ENCODE measurements at places on chromosomes 6 and 20.

GRCh38 chr6:41548098-41548840 is 2.1 kb downstream of the FOXP4 start:
- DNase-seq, result no peak

- no peak for DNase-seq
Measured at GRCh38 chr6:152846825-152847224, 96.2 kb downstream of the VIP start.

GRCh38 chr6:148395583-148396101 is 53.0 kb downstream of the SASH1 start:
- no peak for DNase-seq

- DNase-seq, result no peak
Measured at GRCh38 chr6:85044361-85044760, 280.0 kb upstream of the TBX18 start.

- DNase-seq, result no peak
Measured at GRCh38 chr20:46999801-47000465, 105.3 kb downstream of the EYA2 start.

DNA sequence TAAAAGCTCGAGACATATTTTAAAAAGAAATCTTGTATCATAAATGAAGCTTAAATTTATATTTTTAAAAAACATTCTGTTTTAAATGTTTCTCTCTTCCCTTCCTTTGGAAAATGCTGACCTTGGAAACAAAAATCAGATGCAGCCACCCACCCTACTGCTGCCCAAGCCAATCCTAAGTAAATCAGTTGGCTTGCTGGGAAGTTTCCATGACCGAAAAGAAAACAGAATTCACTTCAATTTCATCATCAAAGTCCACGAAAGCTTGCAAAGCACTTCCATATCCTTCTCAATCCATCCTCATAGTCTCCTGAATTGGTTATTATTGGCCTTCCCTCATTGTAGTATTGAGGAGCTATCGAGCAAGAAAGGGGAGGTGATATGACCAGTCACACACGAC is 80.1 kb downstream of the PLCG1 start:
- no peak for DNase-seq

DNA sequence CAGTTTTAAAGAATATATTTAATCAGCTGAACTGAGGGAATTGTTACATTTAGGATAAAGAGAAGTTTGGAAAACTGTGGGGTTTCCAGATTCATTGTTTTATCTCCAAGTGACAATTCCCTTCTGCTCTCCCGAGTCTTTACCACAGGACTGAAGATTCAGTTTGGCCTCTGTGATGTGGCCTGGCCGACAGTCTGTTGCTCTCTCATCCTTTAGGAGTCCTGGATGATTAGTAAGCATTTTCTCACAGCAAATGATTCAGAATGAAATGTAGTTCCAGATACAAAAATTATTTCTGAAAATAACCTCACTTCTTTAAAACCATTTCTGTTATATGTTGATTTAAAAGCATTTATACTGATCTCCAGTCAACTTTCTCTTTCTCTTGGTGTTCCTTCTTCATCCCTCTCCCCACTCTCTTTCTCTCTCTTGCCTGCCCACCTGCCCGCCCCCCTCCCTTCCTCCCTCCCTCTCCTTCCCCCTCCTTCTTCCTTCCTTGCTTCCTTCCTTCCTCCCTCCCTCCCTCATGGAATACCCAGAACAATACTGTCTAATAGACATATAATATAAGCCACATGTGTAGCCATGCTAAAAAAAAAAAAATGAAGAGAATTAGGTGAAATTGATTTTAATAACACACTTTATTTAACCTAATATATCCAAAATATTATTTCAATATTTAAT is 254.9 kb downstream of the PRL start:
- DNase-seq, result no peak

DNA sequence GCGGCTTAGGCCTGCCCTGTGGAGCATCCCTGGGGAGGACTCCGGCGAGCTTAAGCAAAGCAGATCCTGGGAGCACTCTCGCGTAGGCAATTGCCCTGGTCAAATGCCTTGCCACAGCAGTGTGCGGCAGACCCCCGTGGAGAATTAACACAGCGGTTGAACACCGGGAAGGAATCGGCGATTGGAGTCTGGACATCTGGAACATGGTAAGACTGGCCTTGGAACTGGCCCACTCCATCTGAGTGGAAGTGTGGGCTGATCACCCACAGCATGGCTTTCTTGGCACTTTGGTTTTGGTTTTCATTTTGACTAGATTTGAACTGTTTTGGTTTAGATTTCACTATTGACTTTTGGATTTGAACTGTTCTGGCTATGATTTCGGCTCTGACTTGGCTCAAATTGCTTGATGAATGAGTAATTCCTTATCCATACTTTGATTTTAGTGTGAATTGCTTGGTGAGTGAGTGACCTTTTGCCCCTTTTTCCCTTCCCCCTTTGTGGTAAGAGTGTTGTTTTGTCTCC is 300.7 kb downstream of the RNGTT start:
- DNase-seq, result no peak

DNA sequence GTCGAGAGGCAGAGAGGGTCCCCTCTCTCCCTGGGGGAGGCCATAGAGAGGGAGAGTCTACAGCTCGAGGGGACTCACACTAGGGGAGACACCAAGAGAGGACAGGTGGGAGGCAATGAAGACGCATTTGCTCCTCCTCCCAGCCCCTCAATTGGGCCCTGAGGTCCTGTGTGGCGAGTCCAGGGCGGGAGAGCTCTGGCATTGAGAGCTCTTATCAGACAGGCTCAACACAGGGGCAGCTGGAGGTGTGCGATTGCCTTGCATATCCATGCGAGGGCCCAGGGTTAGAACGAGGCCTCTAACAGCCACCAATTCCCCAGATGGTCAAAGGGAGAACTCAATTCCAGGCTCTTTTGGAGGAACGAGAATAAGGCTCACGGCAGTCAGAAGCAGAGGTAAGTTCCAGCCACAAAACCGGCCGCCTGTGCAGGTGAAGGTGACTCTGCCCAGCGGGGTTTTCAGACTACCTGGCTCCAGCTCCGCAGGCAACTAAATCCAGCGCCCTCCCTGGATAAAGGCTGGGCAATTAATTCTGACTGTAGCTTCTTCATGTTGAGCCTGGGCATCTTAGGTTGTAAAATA is 94.0 kb upstream of the MPC1 start:
- DNase-seq, result no peak

DNA sequence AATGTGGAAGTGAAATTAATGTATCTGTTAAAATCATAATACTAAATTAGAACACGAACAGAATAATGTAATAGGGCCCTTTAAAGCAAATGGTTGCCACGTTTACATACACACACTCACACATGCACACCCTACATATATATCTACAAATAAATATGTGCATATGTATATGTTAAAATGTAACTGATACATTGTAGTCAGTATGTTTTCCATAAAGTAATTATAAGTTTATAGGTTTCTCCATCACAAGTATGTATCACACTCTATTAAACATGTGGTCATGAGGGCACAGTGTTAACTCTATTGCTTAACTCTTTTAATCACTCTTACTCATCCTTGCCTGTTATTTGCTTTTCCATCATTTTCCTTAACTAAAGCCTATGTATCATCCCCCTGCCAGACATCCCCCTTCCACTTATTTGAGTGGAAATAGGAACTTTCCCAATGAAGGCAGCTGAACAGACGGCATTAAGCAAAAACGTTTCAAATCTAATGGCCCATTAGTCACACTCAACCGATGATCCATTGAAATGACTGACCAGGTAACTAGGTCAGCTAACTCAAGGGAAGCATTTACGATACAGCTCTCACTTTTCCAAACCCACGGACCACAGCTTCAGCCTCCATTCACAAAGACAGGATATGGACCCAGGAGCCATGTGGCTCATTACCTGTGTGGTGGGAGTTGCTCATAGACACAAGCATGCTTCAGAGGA is 89.3 kb downstream of the HAO1 start:
- DNase-seq, result no peak

- DNase-seq, result no peak
Measured at GRCh38 chr20:8067082-8067481, 47.5 kb upstream of the TMX4 start.

GRCh38 chr6:142438898-142439297 is 137.1 kb downstream of the ADGRG6 start:
- DNase-seq, result no peak

GRCh38 chr6:38789256-38789655 is 74.1 kb downstream of the DNAH8 start:
- DNase-seq, result no peak

- no peak for DNase-seq
Measured at GRCh38 chr6:93437491-93437890, 18.1 kb upstream of the EPHA7 start.

DNA sequence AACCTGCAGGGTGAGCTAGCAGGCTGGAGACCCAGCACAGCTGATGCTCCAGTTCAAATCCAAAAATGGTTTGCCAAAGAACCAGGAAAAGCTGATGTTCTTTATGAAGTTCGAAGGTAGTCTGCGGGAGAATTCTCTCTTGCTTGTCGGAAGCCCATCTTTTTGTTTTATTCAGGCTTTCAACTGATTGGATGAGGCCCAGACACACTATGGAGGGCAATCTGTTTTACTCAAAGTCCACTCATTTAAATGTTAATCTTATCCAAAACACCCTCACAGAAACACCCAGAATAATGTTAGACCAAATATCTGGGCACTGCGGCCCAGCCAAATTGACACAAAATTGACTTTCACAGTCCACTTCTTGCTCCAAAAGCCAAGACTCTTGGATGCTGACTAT is 105.6 kb upstream of the PMEPA1 start:
- DNase-seq, result no peak

DNA sequence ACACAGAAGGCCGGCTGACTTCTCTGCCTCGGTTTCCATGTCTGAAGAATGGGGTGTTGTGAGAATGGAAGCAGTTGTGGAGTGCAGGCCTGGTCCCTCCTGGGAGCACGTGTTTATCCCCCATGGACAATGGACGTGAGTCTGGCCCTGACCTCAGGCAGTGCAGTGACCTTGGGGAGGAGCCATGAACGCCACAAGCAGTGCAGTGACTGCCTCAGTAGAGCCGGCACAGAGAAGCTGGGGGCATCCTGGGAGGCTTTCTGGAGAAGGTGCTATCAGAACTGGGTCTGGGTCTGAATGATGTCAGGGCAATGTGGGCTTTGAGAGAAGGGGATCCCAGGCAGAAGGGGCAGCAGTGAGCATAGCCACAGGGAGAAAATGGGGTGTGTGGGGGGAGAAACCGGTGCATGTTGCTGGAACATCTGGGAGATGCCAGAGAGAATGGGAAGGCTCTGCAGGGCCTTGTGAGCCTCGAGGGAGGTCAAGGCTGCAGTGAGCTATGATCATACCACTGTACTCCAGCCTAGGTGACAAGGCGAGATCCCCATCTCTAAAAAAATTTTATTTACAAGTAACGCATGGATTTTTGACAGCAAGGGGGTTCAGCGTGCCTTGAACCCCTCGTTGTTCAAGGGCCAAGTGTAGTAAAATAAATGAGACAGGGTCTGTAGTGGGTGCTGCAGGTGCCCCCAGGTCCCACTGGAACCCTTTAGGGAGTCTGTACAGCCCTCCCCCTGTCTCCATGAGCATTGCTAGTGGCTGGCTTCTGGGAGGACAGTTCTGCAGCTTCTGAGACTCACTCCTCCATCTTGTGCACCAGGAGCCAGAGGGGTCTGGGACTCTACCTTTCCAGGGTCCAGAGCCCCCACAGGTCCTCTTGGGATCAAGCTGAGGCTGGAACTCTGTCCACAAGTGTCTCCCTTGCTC is 27.0 kb upstream of the ZBP1 start:
- no peak for DNase-seq

- DNase-seq, result no peak
Measured at GRCh38 chr20:15063081-15063480, 725.7 kb upstream of the FLRT3 start.

- no peak for DNase-seq
Measured at GRCh38 chr6:40714576-40715564, 127.7 kb upstream of the LRFN2 start.
